ENCODE measurements at places on chromosomes 2 and 18. TPM values are rescaled to one million over a fixed set of nuclear protein-coding genes. Genes with fewer than 3 reads are reported as not detected.

Gene XIRP2
- 0.29 TPM for total RNA-seq

Gene TRPM8
- total RNA-seq = 0.07 TPM

Gene TCF23
- total RNA-seq = not detected

Gene GAL3ST2
- not detected for total RNA-seq

Gene SIX2
- total RNA-seq = 0.96 TPM

Gene LHCGR
- not detected for total RNA-seq

Gene CNNM4
- total RNA-seq = 8.2 TPM

Gene CHCHD5
- 36.5 TPM for total RNA-seq

Gene ZNF396
- total RNA-seq = 3.3 TPM

Gene COLEC11
- total RNA-seq = not detected

Gene CAPN14
- total RNA-seq = 0.58 TPM

Gene STPG4
- not detected for total RNA-seq

Gene SLC5A7
- not detected for total RNA-seq

DNA sequence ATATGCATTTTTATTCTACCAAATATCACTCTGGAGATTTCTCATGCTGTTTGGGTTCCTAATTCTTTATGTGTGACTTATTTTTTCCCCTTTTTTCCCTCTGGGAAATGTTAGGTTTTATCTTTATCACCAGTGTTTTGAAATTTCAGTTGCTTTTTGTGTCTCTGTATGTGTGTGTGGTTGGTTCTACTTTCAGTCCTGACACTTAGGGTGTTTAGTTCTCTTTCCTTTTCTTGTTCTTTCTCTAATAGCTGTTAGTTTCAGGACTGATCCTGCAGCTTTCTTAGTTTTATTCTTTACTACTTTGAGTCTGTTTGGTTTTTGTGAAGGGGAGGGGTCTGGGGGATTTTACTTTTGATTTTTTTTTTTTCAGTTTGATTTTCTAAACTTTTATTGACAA is 23.1 kb downstream of the PPM1B start:
- no peak for DNase-seq

DNA sequence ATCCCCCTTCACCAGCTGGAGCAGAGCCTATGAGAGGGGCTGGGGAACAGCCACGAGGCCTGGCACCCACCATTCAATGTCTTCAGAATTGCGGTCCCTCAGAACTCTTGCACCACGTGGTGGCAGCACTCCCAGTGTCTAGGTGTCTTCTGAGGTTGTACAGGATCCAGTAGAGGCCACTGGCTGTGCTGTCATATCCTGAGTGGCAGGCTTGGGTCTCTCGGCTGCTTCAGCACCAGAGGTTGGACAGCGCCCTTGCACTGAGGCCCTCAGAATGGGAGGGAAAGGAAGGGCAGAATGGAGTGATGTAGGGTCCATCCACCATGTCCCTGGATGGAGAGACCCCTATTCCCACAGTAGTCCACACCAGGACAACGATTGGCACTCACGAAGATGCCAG is 112.0 kb upstream of the TEKT4 start:
- DNase-seq = no peak

DNA sequence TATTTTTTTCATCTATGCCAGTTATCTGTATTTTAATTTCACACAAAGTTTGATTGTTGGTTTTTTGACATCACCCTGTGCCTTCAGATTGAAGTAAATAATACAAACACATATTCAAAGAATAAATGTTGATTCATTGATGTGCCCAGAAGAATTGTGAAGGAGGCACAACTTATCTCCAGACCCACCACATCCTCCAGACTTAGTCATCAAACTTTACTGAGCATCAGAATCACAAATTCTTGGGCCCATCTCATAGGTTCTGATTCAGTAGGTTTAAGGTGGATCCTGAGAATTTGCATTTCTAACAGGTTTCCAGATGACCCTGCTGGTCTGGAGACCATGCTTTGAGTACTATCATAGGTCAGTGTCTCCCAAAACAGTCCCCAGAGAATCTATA is 82.8 kb upstream of the PIK3C3 start:
- no peak for DNase-seq

- DNase-seq = no peak
Observed at GRCh38 chr2:228426502-228427216, 245.2 kb upstream of the SPHKAP start.

GRCh38 chr2:167875529-167875928 is 371.9 kb downstream of the STK39 start:
- DNase-seq = no peak

GRCh38 chr2:219249203-219249980 is 3.7 kb upstream of the TUBA4B start:
- peak; percentile 96 for DNase-seq

- peak; percentile 37 for DNase-seq
Observed at GRCh38 chr2:231300020-231300721, 95.3 kb upstream of the B3GNT7 start.

DNA sequence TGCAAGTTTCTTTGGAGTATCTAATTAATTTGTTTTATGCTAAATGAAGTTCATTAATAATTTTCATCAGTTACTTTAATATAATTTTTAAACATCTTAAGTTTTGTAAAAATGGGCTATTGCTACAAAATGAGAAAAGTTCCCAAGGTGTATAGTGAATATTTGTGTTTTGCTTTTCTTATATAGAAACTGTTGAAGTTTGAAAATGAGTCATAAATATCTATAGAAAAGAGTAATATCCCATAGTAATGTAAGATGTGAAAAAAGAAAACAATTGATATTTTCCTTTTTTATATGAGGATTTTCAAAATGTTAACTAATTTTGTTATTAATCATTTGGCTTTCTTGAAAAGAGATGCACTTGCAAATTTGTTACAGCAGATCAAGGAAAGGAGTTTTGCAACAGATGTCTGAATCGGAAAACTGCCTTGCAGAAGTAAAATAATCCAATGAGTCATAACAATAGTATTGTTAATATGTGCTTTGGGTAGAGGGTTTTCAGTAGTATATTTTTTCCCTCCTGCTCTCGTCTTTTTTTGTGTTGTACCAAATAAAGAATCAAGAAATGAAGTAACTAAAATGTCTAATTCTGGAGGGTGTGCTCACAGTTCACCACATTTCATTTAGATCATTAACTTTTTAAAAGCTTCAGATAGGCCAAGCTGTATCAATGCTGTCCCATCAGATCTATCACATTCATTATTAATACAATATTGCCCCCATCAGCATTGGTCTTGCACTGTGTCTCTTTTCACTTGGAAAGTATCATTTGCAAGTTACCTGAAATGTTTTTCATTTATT is 15.5 kb downstream of the DUSP19 start:
- DNase-seq = no peak

DNA sequence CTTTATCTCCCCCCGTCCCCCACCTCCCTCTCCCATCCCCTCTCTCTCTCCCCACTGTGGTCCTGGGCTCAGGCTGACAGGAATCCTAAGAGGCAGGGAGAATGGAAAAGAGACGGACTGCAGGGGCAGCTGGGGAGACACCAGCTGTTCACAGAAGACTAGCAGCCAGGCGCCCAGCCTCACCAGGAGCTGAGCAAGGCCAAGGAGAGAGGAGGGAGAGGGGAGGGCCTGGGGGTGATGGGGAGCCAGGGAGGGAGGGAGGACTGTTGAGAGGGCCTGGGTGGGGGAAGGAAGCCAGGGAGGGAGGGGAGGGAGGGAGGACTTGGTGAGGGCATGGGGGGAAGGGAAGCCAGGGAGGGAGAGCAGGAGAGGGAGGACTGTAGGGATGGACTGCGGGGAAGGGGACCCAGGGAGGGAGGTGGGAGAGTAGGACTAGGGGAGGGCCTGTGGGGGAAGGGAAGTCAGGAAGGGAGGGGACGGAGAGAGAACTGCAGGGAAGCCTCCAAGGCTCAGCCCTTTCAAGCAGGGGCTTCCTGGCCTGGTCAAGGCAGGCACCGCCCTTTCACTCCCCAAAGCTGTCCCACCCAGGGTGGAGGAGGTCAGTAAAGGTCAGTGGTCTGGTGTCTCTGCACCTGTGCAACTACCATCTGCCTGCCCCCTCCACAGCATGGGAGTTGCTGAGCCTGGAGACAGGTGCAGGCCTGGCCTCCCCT is 517.7 kb upstream of the MYT1L start:
- no peak for DNase-seq

- no peak for DNase-seq
Observed at GRCh38 chr2:227626580-227627151, 9.4 kb downstream of the SCYGR4 start.

GRCh38 chr18:80022613-80023012 is 11.6 kb upstream of the RBFA start:
- DNase-seq = no peak

DNA sequence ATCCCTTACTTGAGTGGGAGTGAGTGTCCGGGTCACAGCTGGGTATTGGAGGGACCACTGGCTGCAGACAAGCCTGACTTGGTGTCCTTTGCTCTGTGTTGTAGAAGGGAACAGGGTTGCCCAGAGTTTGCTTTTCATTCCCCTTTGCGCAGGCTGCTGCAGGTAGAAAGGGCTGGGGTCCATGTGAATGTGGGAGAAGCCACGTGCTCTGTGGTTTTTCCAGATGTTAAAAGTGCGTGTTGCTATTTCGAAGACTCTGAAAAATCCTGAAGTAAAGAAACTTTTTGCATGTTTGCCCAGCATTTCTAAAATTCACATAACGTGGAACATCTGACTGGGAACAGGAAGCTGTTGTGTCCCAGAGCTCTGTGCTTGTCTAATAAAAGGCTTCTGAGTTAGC is 28.8 kb downstream of the GLI2 start:
- DNase-seq = no peak

DNA sequence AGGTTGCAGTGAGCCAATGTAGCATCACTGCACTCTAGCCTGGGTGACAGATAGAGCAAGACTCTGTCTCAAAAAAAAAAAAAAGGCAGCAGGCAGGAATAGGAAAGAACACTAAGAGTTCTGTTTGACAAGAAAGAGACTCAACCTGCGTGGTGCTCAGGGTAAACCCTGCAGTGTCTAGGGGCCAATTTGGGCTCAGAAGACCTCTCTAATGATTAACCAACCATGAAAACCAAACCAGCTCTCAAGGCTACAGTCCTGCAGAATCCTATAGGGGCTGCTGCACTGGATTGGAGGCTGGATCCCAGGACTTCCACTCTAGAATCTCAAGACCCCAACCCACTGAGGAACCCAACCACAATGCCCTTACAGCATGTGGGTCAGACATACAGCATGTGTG is 2.4 kb downstream of the TRABD2A start:
- no peak for DNase-seq

DNA sequence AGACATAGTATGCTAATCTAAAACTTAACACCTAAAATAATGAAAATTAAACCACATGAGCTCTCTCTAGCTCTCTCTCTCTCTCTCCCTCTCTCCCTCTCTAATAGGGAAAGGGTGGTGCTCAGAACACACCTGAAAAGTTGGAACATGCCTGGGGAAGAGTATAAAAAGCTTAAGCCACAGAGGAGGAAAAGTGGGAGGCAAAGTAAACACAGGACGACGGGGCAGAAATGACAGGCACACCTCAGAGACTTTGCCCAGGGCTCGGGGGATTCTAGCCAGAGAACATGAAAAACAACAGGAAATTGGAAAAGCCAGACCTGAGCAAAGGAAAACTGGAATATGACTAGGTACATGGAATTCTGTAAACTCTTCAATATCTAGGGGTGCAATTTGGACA is 666.1 kb downstream of the BCL11A start:
- DNase-seq = no peak

DNA sequence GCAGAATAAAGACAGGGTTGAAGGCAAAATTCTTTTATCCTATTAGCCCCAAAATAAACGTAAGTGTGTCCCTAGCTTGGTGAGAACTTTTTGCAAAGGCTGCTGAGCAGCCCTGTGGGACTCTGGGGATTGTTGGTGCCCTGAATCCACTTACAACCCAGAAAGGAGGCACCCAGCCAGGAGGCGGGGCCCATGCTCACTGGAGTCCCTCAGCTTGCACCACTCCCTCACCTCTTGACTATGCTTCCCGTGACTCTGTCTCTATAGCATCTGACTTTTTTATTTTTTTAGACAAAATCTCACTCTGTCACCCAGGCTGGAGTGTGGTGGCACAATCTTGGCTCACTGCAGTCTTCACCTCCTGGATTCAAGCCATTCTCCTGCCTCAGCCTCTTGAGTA is 15.8 kb upstream of the COL6A3 start:
- no peak for DNase-seq

DNA sequence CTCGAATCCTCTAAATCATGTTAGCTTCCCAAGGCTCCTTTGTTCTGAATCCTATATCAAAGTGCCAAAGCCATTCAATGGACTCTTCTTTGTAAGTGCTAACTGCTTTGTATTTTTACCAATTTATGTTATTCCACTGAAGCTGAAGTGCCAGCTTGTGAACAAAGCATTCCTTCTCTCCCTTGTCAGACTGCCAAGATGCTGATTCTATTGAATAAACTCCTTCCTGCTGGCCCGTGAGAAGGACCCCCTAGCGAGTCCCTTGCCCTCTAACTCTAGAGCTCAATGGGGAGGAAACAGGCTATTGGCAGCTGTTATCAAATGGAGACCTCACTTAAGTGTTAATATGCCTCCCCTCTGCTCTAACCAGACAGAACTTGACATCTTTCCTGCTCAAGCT is 1097.9 kb upstream of the CNTNAP5 start:
- no peak for DNase-seq

- DNase-seq = no peak
Observed at GRCh38 chr2:66604326-66604725, 169.4 kb downstream of the MEIS1 start.

DNA sequence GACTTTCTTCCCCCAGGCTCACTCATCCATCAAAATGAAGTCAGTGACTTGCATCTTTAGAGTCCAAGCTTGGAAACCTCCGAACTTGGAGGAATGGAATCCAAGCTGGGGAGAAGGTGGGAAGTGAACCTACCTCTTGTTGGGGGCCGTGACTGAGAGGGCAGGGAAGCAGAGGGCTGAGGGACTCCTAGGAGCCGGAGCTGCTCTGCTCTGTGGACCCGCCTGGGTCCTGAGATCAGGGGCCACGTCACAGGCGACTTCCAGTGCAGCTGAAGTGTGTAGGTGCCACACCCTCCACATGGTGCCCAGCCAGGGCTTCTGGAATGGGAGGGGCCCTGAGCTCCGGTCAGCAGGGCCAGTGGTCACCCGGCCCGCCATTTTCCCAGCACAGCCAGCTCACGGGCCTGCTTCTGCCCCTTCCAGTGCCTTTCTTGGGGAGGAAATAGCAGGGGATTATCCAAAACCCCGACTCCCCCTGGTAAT is 63.4 kb upstream of the OTOS start:
- DNase-seq = no peak

GRCh38 chr18:11284811-11285210 is 135.4 kb upstream of the PIEZO2 start:
- no peak for DNase-seq

GRCh38 chr2:207984765-207985480 is 40.4 kb downstream of the PLEKHM3 start:
- DNase-seq = no peak

DNA sequence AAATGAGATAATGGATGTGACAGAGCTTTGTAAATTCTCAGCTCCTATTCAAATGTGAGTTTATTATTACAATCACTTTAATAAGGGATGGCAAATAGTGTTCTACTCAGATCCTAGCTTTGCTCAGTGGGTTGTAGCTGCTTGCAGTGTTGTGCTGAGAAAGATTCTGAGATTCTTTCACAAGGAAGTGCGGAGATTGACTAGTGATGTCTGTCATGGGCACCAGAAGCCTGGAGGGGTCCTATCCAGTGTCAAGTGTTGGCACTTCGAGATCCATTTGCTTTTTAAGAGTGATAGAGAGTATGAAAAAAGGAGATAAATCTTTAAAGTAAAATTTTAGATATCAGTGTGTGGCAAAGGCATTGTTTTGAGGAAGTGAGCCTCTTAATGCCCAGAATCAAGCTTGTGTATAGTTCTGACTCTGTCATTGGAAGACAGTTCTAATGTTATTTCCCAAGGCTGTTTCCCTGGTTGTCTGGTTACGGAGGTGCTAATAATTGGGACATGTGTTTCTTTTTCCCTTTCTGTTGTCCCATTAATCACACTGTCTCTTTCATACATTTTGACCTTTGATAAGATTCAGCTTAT is 181.7 kb upstream of the SPRED2 start:
- DNase-seq = no peak
